Gastrocnemius medialis (tissue), 4 donors: ENCODE measurements at places on chromosomes 13 and 19.

DNA sequence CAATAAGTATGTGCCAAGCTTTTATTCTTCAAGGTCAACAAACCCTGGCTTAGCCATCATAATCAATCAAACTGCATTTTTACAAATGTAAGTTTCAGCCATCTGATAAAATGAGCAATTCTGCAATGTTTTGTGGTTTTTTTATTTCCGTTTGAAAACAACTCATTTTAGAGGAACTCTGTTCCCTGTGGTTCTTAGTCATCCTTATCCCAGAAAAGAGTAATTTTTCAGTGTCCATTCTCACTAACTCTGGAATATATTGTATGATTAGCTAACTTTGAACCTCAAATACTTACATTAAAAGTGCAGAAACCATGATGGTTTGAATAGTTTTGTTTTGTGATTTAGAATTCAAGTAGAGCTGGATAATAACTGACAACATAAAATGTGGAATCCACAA lies 87.6 kb downstream of the IRS2 start:
- DNase-seq = no peak

- DNase-seq = no peak
These were observed 2.2 kb upstream of the TBXA2R start for GRCh38 chr19:3608750-3609322.

- no peak for DNase-seq
These were observed 1.5 kb downstream of the AKT2 start for GRCh38 chr19:40283414-40284250.

GRCh38 chr19:54297759-54298305 lies 15.1 kb downstream of the LILRA5 start:
- DNase-seq = no peak

GRCh38 chr19:58519087-58519354 lies 589 bp downstream of the ZBTB45 start:
- DNase-seq = peak; percentile 20

DNA sequence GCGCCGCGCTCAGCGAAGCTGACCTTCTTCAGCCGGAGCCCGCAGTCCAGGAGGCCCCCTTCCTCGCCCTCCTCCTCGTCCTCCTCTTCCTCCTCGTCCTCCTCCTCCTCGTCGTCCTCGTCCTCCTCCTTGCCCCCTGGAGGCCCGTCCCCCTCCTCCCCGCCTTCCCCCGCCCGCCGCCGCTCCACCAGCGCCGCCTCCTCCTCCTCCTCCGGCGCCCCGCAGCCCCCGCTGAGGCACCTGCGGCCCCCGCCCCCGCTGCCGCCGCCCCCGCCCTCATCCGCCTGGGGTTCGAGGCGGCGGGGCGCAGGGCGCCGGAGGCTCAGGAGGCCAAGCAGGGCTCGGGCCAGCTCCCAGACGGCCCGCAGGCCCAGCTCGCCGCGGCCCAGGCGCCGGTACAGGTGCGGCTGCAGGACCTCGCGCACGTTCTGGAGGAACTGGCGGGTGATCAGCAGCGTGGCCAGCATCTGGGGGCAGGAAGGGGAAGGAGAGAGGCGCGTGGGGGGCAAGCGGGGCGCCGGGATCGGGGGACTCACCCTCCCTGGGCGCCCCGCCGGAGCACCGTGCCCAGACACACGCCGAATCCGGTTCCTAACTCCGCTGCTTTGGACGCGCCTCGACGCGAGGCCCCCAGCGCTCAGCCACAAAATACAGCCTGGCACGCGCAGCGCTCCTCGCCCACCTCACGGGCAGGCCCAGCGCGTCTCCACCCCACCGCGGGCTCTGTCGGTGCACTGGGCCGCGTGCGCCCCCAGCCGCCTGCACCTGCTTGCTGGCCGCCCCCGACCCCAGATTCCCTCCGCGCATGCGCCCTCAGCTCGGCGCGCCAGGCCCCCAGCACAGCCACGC lies 5.9 kb downstream of the ANO8 start:
- DNase-seq = no peak

DNA sequence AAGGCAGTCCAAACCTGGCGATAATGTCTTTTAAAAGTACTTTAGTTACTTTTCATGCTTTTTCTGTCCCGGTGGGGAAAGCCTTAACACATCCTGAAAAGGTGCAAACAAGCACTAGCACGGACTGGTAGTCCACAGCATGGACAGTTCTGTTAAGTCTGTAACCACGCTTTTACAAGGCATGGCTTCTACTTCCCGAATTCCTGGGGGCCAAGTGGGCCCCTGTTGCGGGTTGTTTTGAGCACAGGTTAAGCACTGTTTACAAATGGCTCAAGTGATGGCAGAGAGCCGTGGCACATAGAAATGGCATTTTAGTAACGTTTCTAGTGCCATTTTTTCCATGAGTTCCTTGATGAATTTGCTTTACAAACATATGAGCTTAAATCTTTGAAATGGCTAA lies 37.6 kb downstream of the ZNF493 start:
- DNase-seq = no peak
